Transverse colon (tissue), 4 donors: ENCODE measurements at places on chromosomes 7 and 10. TPM values are rescaled to one million over a fixed set of nuclear protein-coding genes. Genes with fewer than 3 reads are reported as not detected.

DNA sequence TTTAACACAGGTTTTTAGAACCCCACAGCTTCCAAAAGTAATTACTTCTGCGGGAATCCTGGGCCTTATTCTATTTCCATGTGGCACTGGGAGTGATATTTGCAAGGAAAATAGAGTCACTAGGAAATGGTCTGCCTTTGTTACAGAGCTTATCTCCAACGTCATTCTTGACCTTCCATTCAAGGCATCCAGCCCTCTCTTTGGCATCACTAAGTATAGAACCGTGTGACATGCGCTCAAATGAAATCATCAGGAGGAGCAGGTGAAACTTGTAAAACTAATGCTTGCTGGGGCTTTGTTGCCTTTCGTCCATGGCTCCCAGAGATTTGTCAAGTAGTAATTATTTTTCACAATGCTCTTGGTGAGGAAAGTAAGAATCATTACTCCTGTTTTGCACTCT lies 73.4 kb downstream of the PAPSS2 start:
- DNase-seq: no peak

GRCh38 chr10:61643316-61643751 lies 19.4 kb upstream of the CABCOCO1 start:
- no peak for DNase-seq

DNA sequence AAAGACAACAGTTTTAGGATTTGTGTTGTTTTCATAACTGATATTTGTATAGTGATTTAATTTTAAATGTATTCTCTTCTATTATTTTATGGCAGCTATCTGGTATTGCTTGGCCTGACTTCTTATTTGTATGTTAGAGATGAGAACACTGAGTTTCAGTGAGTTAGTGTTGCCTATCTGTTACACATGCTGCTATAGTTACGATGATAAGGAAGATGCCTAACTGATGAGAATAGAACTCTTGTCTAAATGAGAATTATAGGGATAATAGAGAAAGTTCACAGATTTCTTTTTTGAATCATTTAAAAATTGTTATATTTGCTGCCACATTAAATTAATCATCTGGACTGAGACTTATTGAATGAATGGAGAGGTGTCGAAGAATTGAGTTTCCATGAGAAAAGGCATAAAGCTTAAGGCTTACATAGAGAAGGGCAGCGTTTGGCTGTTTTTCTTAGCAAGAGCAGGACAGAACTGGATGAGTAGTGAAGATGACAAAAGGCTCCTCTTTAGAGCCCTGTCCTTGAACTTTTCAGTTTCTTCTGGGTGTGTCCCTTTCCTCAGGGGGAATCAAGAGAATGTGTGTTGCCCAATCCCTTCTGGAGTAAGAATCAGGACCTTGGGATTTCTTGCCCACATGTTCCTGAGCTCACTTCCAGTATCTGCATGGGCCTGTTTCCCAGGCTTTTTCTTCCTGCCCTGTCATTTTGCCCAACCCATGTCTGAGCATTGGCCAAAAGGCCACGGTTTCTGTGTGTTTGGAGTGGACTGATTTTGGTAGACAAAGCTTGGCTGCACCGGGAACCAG lies 195.6 kb upstream of the CSTF2T start:
- DNase-seq: no peak

LRMDA gene
- 2.2 TPM for total RNA-seq
